ENCODE measurements at places on chromosomes 16 and 17.

GRCh38 chr16:54073356-54073755 is 213.2 kb downstream of the IRX3 start:
- no peak for DNase-seq

DNA sequence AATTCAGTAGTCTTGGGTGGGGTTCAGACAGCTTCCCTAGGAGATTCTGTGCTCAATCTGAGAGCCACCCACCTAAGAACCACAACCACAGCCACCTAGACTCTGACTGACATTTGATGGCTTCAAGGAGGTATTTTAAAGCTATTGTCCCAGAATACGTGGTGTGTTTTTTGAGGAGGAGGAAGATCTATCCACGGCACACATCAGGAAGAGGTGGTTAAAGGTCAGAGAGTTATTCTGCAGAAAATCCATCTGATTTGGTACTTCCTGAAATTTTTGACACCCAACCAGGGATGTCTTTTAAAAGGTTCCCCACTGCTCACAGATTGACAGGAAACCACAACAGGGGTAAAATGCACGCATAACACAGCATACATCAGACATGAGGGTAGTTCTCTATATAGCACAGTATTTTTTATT is 25.1 kb downstream of the SMARCE1 start:
- no peak for DNase-seq

- no peak for DNase-seq
Measured at GRCh38 chr16:24694931-24695330, 34.5 kb upstream of the TNRC6A start.

- DNase-seq, result no peak
Measured at GRCh38 chr16:8096211-8096610, 494.1 kb downstream of the TMEM114 start.

GRCh38 chr16:66388350-66389139 is 22.1 kb downstream of the CDH5 start:
- DNase-seq, result no peak

DNA sequence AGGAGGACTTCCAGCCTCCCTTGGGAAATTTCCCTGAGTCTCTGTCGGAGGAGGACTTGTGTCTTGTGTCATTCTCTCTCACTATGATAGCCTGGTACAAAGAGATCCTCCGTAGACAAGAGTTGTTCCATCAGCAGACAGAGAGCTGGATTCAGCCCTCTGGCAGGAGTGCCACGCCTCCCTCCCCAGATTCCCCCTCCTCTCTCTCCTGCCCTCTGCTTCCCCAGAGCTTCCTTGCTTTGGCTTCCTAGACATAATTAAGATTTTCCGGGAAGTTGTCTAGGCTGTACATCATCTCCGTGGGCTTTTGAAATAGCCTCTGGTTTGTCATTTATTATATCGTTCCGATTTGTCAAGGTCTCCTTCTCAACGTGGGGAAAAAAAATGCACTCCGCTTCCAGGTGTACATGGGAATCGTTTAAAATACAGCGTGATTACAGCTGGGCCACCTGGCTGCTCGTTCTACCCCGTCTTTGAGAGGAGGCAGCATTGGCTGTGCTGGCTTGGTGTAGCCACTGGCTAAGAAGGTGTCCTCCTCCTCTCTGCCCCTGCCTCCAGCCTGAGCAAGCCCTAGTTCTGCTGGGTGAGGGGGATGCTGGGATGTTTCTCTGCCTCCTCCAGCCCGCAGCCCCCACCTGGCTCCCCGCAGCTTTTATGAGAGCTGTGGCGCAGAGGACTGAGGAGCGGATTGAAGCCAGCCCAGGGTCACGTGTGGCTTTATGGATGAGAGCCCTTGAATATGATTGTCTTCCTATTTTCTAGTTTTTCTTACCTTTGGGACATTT is 282.5 kb downstream of the SNX29 start:
- no peak for DNase-seq

DNA sequence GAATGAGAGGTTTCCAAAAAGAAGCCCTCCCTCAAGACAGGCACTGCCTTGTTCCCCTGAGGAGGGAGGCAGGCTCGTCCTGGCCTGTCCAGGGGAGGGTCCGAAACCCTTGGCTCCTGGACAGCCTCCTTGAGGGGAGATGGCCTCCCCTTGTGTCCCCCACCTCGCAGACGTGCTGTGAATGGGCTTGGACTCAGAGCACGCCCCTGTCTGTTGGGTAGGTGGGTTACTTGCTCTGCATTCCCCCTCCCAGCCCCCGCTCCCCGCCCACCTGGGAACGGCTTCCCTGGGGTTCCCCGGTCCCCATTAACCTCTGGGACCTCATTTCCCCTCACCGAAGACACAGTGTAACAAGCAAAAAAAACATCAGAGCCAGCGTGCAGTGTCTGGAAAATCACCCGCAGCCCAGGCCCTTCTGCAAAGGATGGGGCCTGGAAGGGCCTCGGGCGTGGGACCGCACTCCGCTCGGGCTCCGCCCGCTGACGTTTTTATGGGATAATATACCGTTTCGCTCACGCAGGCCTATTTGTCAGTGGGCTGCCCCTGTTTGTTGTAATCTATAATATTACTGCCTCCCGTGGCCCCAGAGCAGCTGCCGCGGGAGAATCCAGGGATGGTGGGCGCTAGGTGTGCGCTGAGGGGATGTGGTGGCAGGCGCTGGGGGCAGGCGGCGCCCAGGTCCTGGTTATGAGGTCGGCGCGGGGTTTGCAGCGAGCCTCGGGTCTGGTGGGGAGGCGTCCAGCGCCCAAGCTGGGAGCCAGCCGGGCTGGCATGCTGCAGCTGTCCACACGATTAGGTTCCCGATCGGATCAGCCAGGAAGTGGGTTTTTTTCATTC is 11.1 kb downstream of the BAHCC1 start:
- DNase-seq, result no peak

DNA sequence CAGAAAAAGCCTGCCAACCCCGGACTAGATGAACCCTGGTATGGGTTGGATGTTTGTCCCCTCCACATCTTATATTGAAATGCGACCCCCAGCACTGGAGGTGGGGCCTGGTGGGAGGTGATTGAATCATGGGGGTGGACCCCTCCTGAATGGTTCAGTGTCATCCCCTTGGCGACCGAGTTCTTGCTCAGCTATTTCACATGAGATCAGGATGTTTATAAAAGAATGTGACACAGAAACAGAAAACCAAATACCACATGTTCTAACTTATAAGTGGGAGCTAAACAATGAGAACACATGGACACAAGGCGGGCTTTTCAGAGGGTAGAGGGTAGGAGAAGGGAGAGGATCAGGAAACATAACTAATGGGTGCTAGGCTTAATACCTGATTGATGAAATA is 576.0 kb upstream of the HSBP1 start:
- no peak for DNase-seq

DNA sequence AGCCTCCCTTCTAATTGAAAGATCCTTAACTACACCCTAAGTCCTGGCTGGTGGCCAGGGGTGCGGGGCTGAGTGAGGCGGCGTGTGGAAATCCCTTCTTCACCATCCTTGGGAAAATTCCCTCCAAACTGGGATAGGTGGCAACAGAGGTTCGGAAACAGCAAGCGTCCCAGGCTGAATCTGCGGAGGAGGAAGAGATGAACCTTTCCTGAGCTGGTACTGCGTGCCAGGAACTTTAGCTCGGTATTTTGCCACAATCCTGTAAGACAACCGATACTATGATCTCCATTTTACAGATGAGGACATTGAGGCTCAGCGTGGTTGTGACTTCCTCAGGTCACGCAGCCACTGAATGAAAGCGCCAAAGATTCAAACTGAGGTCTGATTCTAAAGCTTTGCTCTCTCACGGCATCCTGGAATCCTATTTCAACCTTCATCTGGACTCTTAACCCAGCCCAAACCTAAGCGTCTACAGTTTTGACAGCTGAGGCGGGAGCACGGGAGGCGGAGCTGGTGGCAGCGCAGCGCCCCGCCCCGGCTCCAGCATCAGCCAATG is 583 bp upstream of the CYLD start:
- no peak for DNase-seq

DNA sequence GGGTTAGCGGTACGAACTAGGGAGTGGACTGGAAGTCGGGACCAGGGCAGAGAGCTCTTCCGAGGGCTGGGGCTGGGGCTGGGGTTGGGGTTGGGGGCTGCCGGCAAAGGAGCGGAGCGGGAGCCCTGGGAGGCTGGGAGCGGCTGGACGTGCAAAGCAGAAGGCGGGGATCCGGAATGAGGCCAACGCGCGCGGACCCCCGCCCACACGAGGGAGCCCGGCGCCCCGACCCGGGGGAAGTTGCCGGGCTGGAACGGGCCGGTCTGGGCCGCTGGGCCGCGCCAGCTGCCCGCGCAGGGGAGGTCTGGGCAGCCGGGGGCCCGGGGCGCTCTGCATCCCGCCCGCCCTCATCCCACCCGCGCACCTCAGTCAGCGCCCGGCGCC is 323 bp downstream of the ST3GAL2 start:
- DNase-seq, result no peak

GRCh38 chr16:66740010-66740409 is 11.4 kb downstream of the DYNC1LI2 start:
- DNase-seq, result peak; percentile 39

DNA sequence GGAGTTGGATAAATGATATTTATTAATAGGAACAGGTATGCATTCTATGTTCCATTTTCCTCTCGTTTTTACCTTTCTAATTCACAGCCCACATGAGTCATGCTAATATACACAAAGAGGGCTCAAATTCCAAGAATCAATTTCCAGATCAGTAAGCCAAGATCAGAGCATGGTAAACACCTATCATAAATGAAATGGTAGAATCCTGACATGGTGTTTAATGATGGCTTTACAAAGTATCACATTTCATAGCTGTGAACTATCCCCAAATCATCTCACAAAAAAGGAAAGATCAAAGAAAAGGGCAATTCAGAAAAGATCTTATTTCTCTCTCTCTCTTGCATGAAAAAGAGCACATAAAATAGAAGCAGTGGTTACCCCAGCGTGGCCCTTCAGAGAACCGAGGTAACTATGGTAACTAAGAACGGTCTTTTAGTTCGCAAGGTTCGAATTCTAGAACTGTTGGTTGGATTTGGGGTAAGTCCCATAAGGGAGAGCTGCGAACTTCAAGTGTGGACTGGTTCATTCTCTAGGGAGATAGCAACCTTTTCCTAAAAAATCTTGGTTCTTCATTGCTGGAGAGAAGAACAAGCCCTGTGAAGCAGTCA is 73.0 kb downstream of the MARCHF10 start:
- DNase-seq, result no peak

GRCh38 chr17:43907998-43908721 is 824 bp upstream of the MPP2 start:
- DNase-seq, result peak; percentile 61

GRCh38 chr17:29007860-29008455 is 2.1 kb upstream of the SEZ6 start:
- DNase-seq, result no peak

- no peak for DNase-seq
Measured at GRCh38 chr16:89320782-89321501, 103.4 kb downstream of the ZNF778 start.

DNA sequence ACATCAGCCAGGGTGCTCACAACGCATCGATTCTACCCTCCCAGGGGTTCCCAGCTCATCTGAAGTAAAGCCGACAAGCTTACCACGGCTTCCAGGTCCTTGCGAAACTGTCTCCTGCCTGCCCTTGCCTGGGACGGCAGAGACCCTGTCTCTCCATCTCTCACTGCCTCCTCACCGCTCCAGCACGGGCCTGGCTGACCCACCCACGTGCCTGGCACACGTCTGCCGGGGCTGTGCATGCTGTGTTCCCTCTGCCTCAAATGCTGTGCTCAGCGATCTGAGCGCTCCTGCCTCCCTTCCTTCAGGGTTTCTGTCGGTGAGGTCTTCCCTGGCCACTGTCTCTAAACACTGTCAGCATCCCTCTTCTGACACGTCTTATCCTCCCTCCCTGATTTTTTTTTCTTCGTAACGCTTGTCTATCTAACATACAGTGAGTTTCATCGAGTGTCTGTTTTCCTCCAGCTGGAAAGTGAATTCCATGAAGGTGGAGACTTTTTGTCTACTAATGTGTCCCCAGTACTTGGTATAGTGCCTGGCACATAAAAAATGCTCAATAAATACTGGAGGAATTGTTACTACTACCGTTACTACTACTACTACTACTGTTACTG is 208.4 kb downstream of the IRF8 start:
- no peak for DNase-seq

GRCh38 chr17:57879437-57880085 is 29.7 kb upstream of the MRPS23 start:
- no peak for DNase-seq

DNA sequence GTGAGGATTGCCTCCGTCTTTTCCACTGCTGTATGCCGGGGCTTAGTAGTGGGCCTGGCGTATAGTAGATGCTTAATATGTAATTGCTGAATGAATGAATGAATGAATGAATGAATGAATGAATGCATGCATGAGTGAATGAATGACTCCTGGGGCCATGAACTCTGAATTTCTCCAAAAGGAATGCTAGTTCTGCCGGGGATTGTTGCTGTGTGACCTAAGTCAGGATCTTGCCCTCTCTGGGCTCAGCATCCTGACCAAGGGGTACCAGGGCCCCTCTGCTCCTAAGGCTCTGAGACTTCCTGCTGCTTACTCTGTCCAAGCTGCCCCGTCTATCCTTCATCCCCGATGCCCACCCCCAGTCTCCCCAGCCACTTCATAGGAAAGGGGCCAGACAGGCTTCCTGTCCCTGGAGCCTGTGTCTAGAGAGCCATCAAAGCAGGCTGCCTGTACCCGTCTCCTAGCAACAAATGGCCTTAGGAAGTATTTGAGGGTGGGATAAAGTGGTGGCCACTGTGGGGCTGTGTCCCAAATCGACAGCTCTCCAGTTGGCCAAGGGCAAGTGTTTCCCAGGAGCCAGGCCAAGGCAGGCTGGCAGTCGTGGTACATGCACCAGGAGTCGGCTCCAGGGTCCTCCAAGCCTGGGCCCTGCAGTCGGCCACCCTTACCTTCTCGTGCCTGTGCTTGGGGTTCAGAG is 11.6 kb upstream of the MPRIP start:
- no peak for DNase-seq

GRCh38 chr17:32461853-32462617 is 17.7 kb downstream of the PSMD11 start:
- peak; percentile 74 for DNase-seq

- DNase-seq, result no peak
Measured at GRCh38 chr17:60095381-60095780, 16.7 kb upstream of the HEATR6 start.

DNA sequence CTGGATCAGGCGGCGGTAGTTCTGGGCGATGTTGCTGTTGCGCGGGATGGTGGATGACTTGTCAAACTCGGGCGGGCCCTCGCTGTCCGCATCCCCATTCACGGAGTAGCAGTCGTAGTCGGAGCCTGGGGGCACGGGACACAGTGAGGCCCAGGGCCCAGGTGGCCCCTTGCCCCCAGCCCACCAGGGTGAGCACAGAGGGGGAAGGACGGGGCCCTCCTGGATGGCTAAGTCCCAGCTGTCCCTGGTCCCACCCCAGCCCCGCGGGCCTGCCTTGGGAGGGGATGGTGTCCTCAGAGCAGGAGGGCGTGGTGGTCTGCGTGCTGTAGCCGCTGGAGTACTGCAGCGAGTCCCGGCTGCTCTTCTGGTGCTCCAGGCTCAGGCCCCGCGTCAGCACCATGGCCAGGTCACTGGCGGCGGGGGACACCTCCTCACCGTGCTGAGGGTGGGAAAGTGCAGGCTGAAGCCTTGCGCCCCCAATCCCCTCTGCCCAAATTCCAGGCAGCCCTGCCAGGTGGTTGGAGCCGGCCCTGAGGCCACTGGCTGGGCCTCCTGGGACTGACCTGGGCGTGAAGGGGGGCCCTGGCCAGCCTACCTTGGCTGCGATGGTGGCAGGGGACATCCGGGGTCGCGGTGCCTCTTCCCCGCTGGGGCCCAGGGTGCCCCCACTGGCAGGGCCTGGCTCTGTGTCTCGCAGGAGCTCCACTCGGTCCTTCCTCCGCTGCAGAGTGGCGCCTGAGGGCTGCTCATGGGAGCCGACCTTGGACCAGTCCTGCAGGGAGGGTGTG is 18.2 kb downstream of the IL34 start:
- DNase-seq, result no peak

Data from CD4-positive, alpha-beta T cell treated with Interleukin-1 beta for 1 hour (primary cell).